ENCODE measurements at places on chromosomes 6 and 20.

GRCh38 chr6:19299129-19299528 is 538.0 kb upstream of the ID4 start:
- no peak for DNase-seq

GRCh38 chr6:116330511-116330910 is 40.2 kb upstream of the DSE start:
- no peak for DNase-seq

DNA sequence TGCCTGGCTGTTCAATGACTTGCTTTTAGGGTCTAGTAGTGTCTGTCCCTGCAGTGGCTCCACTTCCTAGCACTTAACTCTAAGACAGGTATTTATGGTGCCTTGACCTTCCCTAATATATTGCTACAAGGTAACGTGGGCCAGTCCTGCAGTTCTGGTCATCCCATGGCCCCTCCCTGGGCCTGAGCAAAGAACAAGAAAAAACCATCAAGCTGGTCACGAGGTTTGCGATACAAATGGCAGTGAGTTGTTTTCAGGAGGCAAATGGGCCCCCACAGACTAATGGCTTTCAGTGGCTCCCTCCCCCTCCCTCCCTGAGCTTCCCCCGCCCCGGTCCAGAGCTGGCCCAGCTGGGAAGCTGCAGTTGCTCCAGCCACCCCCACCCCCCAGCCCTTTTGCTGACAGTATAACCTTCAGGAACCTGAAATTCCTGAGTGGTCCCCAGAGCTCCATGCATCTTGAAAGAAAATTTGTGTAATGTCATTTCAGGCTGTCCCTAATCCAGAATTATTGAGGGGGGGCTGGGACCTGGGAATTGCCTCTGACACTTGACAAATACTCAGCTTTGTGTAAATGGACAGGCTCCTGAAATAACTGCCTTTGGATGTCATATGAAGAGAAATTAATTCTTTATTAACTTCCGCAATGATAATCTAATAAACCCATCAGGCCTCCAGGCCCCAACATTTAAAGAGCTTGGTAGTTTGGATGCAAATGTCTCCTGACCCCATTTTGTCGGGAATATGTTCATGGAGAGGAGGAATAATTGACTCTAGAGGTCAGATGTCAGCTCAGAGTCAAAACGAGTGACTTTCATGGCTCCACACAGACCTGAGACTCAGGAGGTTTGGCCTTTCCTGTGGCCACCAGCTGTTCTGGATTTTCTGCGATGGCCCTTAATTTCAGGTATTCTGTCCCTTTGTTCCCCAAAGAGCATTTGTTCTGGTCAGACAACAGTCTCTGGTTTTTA is 153.2 kb upstream of the TOP1 start:
- DNase-seq: no peak

DNA sequence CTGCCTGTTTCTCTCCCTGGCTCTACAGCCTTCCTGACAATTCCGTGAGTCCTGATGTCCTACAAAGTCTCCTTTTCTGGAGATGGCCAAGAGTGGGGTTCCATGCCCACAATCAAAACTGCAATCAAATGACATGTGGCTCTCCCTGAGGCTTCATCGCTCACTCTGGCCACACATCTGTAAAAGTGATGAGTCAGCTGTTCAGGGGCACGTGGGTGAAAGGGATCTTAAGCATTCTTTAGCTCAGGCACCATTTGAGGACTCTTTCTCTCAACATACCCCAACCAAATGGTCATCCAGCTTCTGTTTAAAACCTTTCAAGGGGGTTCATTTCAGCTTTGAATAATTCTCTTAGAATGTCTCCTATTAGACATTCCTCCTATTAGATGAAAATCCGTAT is 42.3 kb upstream of the EYA2 start:
- DNase-seq: no peak

DNA sequence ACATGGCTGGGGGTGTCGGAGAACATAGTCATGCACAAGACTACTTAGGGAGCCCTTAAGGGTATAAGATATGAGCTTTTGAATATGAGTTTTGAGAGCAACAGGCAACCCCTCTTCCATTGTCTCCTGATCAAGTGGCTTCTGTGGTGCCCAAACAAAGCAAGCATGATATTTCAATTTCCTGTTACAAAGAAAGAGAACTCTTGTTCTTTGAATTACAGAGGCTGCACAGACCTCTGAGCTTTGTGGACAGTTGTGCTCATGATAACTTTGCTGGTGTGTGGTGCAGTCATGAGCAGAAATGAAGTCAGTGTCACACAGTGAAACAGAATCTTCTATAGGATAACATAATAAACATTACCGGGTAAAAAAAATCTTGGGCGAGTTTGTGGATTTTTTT is 66.8 kb upstream of the THEMIS start:
- no peak for DNase-seq

GRCh38 chr20:41738604-41739206 is 120.5 kb upstream of the CHD6 start:
- no peak for DNase-seq

DNA sequence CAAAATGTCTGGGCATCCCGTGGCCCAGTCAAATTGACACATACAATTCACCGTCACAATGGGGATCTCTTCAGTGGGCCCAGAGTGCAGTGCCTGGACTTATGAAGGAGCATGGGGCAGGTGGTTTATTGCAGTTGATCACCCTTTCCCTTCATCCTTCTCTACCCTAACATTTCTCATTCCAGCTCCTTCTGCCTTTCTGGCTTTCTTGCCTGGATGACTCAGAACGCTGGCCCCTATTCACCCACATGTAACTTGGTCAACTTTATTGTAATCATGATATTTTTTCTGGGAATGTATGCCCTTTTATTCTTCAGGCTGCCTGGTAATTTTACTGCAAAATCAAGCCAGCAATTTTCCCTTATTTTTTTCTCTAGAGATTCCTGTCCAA is 179.9 kb upstream of the DTNBP1 start:
- no peak for DNase-seq

DNA sequence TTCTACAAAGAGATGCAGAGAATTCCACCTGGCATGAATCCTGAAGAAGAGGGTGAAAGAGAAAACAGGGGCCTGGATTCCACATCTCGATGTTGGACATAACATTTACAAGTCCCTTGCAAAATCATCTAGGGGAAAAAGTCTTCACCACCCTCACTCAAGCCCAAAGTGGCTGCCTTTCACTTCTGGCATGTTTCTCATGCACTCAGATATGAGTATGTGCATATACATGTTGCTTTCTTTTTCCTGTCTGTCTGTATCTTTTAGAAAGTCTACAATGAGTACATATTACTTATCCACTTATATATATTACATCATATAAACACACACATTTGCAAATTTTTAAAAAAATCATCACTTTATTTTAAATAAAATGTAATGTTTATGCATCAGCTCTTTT is 159.3 kb downstream of the KIF6 start:
- DNase-seq: no peak

GRCh38 chr20:10935658-10936402 is 262.0 kb upstream of the JAG1 start:
- DNase-seq: no peak

- DNase-seq: no peak
These were observed 43.0 kb upstream of the CD83 start for GRCh38 chr6:14074476-14075094.

- no peak for DNase-seq
These were observed 1361.8 kb upstream of the CITED2 start for GRCh38 chr6:140736231-140736630.

DNA sequence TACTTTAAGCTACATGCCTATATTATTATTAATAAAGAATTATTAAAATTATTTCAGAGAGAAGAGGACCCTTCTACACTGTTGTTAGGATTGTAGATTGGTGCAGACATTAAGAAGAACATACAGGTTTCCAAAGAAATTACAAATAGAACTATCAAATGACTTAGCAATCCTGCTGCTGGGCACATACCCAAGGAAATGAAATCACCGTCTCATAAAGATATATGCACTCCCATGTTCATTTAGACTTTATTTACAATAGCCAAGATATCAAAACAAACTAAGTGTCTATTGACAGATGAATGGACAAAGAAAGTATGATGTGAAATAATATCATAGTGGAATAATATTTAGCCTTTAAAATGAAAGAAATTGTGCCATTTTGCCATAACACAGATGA is 687.7 kb upstream of the POU3F2 start:
- no peak for DNase-seq

DNA sequence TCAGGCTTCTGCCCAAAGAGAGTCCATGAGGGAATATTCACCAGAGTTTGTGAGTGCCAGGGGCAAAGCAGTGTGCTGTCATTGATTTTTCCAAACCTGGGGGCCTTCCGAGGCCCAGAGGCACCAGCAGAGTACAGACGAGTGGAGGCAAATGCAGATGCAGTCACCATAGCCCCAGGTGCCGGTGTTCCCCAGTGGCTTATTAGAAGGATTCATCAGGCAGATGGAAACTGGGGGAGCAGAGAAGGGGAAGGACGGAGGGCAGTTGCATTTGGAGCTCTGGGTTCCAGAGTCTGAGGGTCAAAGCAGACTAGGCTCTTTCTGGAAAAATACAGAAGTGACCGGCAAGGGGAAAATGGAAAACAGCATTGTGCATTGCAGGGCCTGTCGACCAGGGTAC is 184.2 kb downstream of the ANKRD60 start:
- no peak for DNase-seq

- no peak for DNase-seq
These were observed 227.0 kb upstream of the CST7 start for GRCh38 chr20:24721891-24722568.

DNA sequence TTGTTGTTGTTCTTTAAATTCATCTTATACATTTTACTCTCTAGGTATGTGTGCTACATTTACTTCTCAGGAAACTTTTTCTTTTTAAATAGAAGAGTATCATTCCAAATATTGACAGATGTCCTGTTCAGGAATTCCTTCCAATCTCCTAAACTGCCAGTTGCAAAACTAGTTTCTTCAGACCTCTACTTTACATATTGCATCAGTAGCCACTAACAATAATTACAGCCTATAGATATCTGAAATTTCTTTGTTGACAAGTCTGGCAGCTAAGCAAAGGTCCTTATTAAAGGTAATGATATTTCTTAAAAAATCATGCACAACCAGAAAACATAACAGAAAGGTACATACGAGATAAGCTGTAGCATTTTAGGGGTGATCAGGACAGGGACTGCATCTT is 4.5 kb downstream of the ECHDC1 start:
- no peak for DNase-seq

- no peak for DNase-seq
These were observed 248.5 kb downstream of the BTBD3 start for GRCh38 chr20:12166053-12166717.

GRCh38 chr20:61280217-61280980 is 28.3 kb downstream of the CDH4 start:
- DNase-seq: no peak

- no peak for DNase-seq
These were observed 7.1 kb downstream of the GJA1 start for GRCh38 chr6:121442576-121442975.

DNA sequence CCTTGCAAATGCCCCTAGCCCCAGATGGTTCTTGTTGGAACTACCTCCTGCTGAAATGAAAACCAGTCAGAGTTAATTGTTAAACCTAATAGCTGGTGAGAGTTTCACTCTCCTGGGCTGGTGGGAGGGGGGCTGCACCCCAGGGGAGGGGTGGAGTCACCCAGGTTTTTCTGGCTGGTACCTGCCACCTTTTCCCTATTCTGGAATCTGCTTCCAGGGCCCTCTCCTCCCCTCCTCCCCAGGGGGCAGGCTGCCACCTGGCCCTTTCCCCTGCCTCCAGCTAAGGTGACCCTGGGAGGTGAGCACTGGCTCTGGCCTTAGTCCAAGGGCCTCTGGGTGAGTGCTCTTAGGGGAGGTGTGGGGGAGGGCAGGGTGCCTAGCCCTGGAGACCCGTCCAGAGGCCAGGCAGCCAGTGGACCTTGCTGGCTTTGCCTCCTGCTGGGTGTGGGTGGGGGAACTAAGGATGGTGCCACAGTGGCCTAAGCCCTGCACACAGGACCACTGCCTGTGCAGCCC is 48.8 kb upstream of the EPB41L1 start:
- no peak for DNase-seq

GRCh38 chr6:150723857-150724256 is 124.2 kb downstream of the PLEKHG1 start:
- no peak for DNase-seq

DNA sequence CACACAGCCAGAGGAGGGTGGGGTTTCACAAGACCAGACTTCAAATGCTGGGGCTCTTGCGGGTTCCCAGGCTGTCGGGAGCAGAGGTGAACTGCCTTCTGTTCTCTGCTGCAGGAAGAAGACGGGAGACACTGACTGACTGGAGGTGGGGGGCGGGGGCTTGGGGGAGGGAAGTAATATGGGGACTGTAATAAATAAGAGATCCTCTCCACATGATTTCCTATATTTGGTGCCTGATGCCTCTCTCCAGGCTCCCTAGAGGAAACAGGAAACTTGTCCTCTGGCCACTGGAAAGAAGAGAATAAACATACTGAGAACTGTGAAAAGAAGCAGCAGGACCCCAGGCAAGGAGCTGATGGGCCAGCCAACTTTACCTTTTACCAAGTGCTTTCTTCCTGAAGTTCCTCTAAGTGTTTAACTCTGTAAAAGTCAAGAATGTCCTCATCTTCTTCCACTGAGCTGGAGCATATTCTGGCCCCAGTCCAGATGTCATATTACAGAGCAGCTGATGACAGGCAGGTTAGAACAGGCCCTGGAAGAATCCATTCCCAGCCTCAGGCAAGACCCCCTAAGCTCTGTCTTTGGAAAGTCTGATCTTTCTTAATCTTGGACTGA is 33.2 kb upstream of the ADGRF5 start:
- no peak for DNase-seq

GRCh38 chr6:11528996-11529395 is 8.6 kb upstream of the TMEM170B start:
- DNase-seq: no peak

- no peak for DNase-seq
These were observed 43.4 kb downstream of the QKI start for GRCh38 chr6:163457637-163458561.

DNA sequence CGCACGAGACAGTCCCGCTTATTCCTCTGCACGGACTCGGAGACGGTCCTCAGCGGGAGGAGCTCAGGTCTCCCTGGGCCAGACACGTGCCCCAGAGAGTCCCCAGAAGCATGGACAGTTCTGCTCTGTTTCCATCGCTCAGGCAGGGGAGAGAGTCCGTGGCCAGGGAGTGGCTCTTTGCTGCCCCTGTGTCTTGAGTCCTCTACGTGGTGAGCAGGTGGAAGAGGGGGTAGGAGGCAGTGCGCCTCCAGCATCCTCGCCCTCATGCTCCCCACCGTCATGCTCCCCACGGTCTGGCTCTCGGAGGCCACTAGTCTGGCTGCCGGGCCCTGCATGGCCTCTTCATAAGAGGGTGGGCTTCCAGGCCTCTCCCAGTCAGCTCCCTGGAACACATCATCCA is 8.9 kb downstream of the TAGAP start:
- DNase-seq: no peak

Data from activated CD4-positive, CD25-positive, alpha-beta regulatory T cell (primary cell).